Ecto neural progenitor cell (in vitro differentiated cells): ENCODE measurements at places on chromosomes 13 and 19.

GRCh38 chr19:53942001-53942786 lies 20.5 kb upstream of the CACNG8 start:
- DNase-seq: peak; percentile 97

GRCh38 chr13:52187029-52187423 lies 27.6 kb upstream of the NEK3 start:
- DNase-seq: no peak

- no peak for DNase-seq
Measured at GRCh38 chr19:47766670-47767069, 11.8 kb upstream of the SELENOW start.

- DNase-seq: no peak
Measured at GRCh38 chr19:4896372-4896771, 6.3 kb downstream of the ARRDC5 start.

DNA sequence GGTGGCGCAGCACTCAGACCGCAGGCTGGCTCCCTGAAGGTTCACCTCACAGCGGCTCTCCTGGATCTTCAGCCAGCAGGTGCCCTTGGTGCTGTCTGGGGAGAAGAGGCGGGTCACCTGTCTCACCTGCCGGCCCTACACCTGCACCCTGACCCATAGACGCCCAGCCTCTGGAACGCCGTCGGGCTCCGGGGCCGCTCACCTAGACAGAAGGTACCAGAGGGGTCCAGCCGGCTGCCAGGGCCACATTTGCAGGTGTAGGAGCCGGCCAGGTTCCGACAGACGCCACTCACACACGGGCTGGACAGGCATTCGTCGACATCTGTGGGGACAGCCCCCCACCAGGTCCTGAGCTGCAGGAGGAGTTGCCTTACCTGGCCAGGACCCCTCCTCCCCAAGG lies 22.9 kb downstream of the FBN3 start:
- no peak for DNase-seq

DNA sequence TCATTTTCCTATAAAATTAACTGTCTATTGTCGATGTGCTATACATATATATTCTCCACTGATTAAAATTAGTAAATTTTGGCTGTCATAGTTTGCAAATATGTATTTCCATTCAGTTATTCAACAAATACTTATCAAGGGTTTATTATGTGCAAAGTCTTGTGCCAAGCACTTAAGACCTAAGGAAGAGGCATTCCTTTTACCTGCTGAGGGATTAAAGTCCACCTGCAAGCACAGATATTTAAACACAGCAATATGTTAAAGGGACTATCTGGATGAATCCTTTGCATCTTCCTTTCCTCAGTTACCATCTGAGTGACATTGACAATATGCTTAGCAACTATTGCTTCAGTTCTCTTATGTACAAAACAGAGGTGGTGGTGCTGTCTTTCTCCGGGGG lies 89.3 kb downstream of the LIG4 start:
- no peak for DNase-seq

DNA sequence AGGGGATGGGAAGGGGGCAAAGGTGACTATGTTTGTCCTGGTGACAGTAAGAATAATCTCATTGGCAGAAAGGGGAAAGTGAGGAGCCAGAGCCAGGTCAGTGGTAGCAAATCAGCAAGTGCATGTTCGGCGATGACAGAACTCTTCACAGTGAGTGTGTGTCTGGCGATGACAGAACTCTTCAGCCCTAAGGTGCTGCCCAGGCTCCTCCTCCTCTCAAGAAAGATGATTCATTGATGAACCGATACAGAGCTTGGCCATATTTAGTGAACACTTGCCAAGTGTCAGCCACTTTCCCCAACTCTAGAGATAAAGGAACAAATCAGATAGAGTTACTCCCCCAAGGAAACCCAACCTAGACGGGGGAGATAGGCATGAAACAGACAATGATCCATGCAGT lies 199.3 kb upstream of the UBL3 start:
- no peak for DNase-seq

DNA sequence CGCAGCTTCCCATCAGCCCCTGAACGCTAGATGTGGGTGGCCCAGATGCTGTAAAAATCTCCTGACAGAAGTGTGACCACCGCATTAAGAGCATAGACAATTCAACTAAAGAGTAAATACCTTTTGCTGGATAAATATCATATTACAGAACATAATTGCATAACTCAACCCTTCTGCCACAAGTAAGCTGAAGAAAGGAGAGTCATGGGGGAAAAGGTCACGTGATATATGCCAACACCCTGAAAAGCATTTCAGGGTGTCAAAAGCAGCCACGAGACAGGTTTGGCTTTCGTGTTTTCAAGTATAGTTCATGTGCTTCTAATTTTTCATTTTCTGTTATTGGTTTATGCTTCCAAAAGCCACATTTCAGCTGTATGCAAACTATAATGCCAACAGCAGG lies 71.3 kb downstream of the LHFPL6 start:
- no peak for DNase-seq
